ENCODE measurements at places on chromosomes 5 and 9.

DNA sequence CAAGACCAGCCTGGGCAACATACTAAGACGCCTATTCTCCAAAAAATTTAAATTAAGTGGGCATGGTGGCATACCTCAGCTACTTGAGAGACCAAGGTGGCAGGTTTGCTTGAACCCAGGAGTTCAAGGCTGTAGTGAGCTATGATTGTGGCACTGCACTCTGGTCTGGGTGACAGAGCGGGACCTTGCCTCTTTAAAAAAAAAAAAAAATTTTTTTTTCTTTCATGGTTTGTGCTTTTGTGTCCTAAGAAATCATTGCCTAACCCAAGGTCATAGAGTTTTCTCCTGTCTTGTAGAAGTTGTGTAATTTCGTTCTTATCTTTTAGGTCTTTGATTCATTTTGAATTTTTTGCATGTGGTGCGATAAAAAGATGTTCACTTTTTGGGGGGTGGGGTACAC, 12.3 kb downstream of the GPBP1 start:
- no peak for DNase-seq

GRCh38 chr9:113853333-113853732, 22.8 kb upstream of the ZNF618 start:
- DNase-seq = no peak

GRCh38 chr5:177071666-177072385, 14.9 kb upstream of the FGFR4 start:
- DNase-seq = peak; percentile 72

DNA sequence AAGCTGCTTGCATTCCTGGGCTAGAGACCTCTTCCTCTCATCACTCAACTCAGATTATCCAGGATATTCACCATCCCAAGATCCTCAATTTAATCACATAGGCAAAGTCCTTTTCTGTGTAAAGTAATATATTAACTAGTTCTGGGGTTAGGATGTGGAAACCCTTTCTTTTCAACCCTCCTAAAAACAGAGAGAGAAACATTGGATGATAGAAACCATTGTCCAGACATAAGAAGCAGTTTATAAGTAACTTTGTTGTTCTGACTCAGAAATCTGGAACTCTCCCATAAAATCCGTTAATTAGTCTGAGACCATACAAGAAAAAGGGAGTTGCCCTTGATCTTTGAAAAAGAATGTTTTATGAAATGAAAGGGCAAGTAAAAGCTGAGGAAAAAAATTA, 817.1 kb upstream of the CDH9 start:
- DNase-seq = no peak

DNA sequence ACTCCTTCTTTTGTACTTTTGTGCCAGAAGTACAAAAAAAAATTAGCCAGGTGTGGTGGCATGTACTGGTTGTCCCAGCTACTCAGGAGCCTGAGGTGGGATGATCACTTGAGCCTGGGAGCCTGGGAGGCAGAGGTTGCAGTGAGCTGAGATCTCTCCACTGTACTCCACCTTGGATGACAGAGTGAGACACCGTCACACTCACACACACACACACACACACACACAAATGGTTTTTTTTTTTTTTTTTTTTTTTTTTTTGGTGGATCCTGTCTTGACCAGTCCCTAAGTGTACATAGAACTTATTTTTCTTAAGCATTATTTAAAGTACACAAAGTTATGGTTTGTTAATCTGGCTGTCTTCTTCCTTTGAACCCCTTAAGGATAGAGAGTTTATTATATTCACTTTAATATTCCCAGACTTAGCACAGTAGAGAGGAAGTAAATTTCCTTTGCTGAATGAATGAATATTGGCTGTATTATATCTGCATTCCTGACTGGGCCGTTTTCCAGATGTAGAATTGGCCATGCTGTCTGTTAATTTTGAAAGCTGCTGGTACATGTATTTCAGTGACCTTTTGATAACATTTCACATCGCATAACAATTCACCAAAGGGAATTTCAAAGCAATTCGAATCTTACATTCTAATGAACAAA, 429.0 kb upstream of the ZNF608 start:
- DNase-seq = no peak

DNA sequence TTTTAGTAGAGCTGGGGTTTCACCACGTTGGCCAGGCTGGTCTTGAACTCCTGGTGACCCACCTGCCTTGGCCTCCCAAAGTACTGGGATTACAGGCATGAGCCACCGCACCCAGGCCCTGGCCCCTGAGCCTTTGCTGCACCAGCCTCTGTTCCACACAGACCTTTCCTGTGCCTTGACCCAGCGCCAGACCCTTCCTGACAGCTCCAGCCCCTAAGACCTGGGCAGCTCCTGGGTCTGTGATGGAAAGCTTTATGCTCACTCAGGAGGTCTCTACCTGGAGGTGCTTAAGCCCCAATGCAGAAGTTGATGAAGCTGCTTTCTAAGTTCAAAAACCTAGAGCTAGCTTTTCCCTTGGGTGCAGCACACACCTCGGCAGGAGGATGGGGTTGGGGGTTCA, 58.8 kb upstream of the NEK6 start:
- no peak for DNase-seq

DNA sequence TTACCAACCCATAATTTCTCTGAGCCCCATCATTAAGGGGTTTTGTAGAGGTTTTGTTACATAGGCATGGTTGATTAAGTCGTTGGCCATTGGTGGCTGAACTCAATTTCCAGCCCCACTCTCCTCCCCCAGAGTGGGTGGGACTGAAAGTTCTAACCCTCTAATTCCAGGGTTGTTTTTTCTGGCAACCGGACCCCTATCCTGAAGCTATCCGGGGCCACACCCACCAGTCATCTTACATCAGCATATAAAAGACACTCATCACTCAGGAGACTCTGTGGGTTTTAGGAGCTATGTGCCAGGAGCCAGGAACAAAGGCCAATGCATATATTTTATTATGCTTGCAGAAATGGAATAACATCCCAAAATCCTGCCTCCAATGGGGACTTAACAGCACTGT, 186.0 kb downstream of the NXNL2 start:
- no peak for DNase-seq

DNA sequence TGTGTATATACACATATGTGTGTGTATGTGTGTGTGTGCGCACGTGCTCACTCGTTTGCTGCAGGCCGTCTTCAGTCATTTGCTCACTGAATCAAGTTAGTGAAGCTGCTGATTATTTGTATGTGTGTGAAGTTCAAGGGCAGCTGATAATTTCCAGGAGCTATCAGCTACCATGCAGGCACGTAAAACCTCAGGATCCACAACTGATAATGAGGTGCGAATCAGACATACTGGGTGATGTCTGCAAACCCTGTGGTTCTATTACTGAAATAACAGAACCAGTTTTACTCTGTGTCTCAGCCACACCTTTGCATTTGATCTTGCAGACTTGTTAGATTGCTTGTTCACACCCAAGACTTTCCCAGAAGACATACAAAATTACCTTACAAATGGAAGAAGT, 257.6 kb downstream of the TAF11L14 start:
- DNase-seq = no peak

- DNase-seq = no peak
Observed at GRCh38 chr5:66351813-66352212, 207.7 kb downstream of the SREK1 start.

DNA sequence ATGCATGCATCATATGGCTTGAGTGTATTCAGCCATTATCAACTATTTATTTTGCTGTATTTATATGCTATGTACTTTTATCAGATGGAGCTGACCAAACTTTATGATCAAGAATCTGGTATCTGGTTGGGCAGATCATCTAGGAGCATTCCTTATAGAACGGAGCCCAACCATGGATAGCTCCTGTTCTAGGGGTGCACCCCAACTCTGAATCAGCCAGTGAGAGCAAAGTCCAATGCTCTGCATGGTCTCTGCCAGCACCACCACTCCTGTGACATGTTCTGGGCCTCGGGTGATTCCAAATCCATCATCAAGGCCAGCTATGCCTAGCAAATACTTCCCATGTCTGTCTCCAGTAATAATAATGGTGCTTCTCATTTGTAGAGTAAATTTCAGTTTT, 517.5 kb downstream of the AGTPBP1 start:
- no peak for DNase-seq

- no peak for DNase-seq
Observed at GRCh38 chr5:139698490-139699146, 50.5 kb downstream of the CXXC5 start.

- peak; percentile 20 for DNase-seq
Observed at GRCh38 chr5:9499498-9499876, 46.4 kb downstream of the SEMA5A start.

DNA sequence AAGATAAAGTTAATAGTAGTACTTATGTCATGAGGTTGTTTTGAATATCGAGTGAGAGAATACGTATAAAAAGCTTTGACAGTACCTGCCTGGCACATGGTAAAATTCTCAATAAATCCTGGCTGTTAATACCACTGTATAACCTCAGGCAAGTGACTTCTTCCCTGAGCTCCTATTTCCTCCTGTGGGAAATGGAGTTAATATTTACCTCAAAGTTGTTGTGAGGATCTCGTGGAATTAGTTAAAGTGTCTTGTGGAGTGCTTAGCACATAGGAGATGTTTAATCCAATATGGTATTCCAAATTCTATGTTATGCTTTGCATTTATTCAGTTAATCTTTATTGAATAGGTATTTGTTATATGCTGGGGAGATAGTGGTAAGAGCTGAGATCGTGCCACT, 18.5 kb downstream of the FOCAD start:
- no peak for DNase-seq

- no peak for DNase-seq
Observed at GRCh38 chr5:141521244-141521781, 32.4 kb downstream of the PCDHGC5 start.

- no peak for DNase-seq
Observed at GRCh38 chr5:91586232-91586631, 203.1 kb upstream of the ARRDC3 start.

- no peak for DNase-seq
Observed at GRCh38 chr5:78587081-78587774, 61.3 kb downstream of the LHFPL2 start.

- DNase-seq = no peak
Observed at GRCh38 chr9:90132866-90133265, 509.8 kb downstream of the DIRAS2 start.

DNA sequence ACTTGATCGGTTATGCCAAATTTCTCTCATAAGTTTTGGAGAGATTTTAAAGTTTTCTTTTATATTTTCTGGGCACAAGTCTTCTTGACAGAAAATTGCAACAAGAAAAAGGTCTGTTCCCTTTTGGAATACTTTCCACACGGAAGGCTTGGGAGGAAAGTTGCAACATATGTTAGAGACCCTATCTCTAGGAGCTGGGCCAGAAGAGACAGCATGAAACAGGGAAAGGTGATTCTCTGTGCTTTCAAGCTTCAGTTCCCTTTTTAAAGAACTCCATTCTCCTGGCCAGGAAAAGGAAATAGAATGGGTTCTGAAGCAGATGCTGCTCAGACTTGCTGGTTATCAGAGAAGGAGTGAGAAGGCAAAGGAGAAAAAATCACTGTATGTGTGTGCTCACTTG, 368.3 kb downstream of the SPATA31D1 start:
- DNase-seq = no peak

- no peak for DNase-seq
Observed at GRCh38 chr9:9352877-9353481, 1259.8 kb downstream of the PTPRD start.

DNA sequence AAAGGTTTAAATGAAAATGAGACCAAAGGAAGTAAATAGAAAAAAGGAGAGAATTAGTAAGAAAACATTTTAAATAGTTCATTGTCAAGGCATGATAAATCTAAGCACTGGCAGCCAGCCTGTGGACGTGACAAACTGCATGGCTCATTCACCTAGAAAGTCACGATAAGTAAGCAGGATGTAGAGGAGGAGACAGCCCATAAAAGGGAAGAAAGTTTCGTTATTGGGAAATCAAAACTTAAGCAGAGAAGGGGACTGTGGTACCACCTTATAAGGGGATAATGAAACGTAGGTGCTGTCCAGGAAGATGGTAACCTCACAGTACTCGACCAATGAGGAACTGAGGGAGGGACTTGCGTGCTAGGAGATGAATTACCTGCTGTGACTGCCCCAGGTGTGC, 494.5 kb upstream of the GRAMD2B start:
- no peak for DNase-seq

DNA sequence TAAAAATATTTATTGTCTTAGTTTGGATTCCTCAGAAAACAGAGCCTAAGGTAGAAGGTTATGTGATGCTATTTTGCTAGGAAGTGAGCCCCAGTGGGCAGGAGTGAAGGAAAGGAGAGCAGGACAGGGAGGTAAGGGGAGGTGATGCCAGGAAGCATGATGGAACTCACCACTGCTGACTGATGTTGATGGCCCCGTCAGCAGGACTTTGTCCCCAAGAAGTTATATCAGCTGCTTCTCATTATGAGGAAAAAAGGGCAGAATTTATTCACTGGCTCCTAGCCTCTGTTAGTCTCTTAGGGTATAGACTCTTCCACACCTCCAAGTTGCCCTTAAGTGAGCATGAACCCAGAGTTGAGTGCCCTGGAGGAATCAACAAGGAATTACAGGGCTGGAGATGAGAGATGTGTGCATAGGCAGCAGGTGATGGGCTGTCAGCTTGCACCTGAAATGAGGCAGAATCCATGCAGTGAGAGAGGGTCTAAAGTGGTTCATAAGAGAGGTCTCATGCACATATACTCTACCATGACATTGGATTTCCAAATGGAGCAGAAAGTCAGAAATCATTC, 120.6 kb upstream of the NIPBL start:
- DNase-seq = no peak
